ENCODE measurements at places on chromosomes 7 and 10. TPM values are rescaled to one million over a fixed set of nuclear protein-coding genes. Genes with fewer than 3 reads are reported as not detected.

Gene MYL10
- not detected for total RNA-seq

- no peak for DNase-seq
Observed at GRCh38 chr7:37015353-37016034, 291.2 kb upstream of the AOAH start.

- DNase-seq = no peak
Observed at GRCh38 chr10:62560201-62560819, 186.1 kb downstream of the ZNF365 start.

DNA sequence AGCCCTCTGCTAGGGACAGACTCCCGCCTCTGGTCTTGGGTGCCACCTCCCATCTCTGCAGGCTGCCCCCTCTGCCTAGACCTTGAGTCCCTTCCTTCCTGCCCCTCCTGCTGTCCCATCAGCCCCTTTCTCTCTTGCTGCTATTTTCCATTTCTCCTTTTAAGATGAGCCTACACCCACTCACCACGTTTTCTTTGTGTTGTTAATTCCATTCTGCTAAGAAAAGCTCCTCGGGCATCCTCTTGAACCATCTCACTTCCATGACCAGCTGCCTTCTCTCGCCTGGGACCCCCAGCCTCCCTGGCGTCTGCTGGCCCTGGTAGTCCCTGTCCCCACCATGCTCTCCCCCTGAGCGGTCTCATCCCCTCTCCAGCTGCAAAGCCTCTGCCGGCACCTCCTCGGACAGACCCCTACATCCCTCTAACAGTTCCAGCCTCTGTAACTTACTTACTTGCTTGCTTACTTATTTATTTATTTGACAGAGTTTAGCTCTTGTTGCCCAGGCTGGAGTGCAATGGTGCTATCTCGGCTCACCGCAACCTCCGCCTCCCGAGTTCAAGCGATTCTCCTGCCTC, 95.8 kb upstream of the SH2B2 start:
- no peak for DNase-seq

Gene NODAL
- total RNA-seq = not detected

Gene ABCF2
- 37.0 TPM for total RNA-seq
